ENCODE measurements at places on chromosomes 3 and 15.

DNA sequence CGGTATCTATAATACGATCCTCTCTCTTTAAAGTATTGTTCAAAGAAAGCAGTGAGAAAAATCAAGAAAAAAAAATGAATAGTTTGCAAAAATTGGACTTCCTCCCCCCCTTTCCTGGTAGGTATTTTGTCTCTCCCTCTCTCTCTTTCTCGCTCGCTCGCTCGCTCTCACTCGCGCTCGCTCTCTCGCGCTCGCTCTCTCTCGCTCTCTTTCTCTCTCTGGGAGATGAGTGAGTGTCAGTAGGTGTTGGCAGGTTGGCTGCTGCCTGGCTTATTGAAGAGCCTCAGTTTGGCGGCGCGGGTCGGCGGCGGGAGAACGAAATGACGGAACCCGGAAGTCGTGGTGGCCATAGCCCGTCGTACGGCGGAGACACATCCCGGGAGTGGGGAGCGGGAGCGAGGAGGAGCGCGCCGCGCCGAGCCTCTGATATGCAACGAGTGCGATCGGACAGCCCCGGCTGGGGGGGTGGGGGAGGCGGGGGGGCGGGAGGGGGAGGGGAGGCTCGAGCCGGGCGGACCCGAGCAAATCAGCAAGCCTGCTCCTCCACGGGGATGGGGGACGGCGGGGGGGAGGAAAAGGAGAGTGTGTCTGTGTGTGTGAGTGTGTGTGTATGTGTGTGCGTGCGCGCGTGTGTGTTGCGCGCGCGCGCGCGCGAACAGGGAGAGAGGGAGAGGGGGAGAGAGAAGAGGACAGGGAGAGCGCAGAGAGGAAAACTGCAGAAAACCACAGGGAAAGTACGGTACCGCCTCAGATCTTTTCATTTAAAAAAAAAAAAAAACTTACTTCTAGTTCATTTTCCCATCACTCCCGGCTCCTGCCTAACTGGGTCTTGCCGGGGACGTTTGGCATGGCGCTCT, at the start of gene MEIS2:
TSS of gene MEIS2 (minus strand) at position 441 of the 857 bp plus-strand sequence. CDS start 1,083 bp downstream, outside the sequence.
- DNase-seq = no peak

DNA sequence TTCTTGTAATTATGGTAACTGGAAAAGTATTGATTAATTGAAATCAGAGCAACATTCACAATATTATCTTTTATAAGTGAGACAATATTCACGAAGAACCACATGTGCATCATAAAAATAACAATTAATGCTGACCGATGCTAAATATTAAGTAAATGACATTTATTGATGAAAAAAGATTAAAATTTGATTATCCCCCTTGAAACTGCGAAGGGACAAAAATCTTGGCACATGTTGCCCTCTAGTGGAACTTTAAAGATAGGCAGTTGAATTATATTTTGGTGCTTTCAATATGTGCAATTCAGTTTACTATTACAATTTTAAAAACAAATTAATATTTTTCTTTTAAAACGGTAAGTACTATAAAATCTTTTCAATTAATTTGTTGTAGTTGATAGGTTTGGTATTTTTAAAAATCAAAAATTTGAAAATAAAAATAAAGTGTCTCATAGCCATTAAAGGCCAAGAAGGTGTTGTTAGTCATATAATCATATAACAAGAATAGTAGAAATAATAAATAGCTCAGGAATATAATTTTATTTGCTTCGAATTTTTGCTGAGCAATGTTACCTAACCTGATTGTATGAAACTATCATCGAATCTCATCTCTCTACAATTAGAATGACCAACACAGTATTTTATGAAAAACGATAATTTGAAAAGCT, 270.2 kb downstream of the ROBO1 start:
- no peak for DNase-seq

DNA sequence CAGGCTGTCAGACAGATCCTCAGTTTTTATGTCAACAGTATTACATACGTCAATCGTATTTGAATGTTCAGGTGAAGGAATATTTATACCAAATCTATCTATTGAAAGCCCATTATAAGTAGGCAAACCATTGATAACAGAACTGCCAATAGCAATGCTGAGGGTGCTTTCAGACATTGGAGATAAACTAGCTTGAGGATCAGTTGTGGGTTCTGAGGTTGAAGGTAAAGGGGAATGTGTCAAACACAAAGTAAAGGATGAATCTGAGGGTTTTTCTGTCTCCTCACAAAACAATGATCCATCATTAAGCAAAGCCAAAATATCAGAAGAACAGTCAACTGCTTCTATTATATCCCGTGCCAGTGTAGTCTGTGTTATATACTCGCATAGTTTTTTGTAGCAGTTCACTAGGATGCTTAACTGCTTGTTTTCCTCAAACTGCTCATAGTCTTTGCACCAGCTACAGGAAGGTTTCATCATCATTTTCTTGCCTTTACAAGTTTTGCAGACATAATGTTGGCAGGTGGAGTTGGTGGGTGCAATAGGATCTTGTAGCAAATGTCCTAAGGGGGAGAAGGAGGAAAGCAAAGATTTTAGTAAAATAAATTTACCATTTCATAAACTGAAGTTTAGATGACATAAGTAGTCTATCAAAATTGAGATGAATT, 43.8 kb downstream of the MSL2 start:
- no peak for DNase-seq

- no peak for DNase-seq
Observed at GRCh38 chr15:29665444-29666003, 156.7 kb downstream of the TJP1 start.

GRCh38 chr3:58356054-58356453, 23.4 kb downstream of the PXK start:
- DNase-seq = no peak

GRCh38 chr3:177426878-177427495, 229.7 kb upstream of the TBL1XR1 start:
- peak; percentile 15 for DNase-seq

DNA sequence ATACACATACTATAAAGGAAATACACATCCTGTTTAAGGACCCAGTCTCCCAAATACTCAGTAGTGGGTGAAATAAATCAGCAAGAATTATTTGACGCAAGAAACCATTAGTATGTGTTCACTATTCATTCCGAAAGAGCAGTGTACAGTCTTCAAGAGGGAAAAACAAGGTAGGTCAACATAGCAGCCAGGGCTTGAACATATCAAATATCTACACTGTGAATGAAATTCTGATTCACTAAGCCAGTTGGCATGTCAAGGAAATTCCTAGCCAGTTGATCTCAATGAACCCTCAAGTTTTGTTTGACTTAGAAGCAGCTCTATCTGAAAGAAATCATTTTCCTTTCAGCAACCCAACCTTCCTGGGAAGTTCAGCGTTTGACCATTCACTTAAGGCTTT, 99.0 kb downstream of the CNTN3 start:
- no peak for DNase-seq

DNA sequence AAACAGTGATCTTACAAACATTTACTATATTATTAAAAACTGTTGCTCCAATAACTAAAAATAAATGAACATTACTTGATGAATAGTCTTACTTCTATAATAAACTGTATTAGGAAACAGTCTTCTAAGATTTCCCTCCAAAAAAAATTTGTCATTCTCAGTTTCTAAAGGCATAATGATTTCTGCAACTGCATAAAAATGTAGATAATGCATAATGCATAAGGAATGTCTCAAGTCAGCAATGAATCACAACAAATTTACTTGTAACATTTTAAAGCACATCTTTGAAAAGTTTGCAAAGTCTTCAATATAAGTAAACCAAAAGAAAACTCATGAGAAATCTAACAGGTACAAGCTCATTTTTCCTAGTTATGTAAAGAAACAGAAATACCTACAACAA, 113.5 kb downstream of the VPS13C start:
- DNase-seq = no peak

DNA sequence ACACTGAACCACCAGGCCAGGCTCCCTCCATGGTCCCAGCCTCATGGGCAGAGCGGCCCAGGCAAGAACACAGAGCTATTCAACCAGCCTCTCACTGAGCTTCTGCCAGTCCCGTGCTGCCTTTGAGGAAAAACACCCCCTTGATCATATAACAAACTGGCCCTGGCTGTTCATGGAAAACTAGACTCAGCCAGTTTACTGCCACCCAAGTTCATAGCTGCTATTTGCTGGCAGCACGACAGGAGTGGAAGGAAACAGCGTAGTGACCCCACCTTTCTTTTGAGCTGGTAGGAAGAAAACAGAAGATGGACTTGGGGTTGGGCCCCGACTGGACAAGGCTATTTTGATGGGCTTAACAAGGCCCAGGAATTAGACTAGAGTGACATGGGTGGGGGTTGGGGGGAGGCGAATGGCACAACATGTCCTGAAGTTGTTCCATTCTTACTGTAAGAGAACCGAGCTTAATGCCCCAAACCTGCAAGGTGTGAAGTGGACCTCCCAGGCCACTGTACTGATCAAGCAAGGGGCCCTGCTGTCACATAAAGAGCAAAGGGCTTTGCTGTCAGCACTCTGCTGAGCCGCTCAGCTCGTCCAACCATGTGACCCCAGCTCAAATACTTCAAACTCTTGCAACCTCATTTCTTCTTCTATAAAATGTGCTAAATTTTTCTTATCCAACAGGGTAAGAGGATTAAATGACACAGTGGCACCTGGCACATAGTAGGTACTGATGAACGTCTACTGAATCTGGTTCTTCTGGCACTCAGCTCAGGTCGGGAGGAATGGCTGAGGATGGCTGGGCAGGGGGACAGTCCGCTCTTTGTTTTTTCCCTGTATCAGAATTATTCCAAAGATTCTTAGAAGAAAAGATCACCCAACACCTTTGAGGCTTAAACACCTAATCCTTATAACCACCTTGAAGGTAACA, 1.6 kb downstream of the FBXL22 start:
- DNase-seq = no peak

DNA sequence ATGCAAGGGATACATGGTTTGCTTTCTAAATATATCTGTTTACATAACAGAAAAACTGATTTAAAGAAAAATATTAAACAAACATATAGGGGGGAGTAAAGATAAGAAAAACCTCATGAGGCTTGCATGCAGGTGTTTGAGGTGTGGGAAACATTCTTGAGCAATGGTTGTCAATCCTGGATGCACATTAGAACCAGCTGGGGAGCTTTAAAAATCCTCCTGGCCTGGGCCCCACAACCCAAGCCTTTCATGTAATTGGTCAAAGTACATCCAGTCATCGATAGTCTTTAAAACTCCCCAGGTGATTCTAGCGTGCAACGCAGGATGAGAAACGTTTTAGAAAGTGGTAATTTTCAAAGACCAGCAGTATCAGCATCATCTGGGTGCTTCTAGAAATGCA, 18.3 kb downstream of the NMNAT3 start:
- DNase-seq = no peak

GRCh38 chr3:56547486-56547885, 9.5 kb upstream of the CCDC66 start:
- no peak for DNase-seq

DNA sequence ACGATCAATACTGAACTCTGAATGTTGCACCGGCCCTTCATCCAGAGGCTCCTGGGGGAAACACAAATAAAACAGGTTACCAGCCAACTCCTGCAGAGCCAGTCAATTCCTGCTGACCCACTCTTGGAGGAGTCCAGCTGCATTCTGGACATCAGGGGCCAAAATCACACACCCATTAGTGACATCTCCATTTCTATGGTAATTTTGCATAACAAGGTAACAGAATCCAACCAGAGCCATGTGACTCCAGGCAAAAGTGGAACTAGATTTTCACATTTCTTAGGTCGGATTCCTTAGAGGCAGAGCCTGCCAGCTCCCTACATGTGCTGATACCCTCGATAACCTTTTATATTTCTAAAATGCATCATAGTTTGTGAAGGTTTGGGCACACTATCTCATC, 119.2 kb upstream of the CTNNB1 start:
- no peak for DNase-seq

DNA sequence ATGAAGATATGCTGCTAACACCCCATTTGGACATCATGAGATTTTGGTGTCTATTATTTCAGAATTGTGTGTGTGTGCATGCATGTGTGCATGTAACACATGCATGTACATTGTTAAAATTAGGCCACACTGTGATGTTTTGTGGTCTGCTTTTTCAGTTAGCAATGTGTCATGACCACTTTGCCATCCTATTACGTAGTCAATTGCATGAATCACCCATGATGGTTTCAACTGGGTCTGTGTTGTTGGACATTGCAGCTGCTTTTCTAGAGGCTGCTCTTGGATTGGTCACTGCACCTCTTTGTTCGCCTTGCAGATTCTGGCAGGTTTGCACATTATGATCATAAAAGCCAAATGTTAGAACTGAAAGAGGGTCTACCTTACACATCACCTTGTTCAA, 101.0 kb upstream of the THBS1 start:
- no peak for DNase-seq

DNA sequence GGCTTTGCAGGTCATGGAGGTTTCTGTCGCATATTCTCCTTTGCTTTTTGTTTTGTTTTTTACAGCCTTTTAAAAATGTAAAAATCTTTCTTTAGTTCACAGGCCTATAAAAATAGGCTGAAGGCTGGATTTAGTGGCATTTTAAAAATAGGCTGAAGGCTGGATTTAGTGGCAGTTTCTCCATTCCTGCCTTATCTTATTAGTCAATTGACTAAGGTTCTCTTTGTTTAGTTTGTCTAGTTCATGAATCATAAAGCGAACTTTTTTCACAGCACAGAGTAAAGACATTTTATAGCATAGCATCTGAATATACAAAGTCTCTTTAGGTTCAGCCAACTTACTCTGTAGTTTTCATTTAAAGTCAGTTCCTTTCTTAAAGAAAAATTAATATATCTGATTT, 31.4 kb downstream of the AP4E1 start:
- DNase-seq = no peak

DNA sequence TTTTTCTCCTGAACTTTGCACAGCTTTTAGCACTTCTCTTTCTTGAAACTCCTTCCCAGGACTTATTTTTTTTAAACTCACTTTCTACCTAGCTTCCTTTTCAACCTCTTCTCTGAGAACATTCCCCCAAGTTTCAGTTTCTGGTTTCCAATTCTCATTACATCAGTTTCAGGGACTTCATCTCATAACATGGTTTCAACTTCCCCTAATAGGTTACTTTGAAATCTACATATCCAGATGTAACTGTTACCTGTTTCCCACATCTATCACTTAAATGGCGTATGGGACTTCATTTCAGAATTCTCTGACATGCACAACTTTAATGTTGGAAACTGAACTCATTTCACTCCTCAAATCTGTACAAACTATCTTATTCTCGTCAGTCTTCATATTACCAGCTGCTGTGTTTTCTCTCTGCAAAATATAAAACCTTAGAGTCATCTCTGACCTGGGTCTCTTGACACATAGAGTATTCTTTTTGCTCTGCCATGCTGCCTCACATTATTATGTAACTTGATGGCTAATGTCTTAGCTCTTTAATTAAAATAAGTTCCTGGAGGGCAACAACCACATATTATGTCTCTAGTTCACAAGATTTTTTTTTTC, 58.4 kb downstream of the NME9 start:
- no peak for DNase-seq

GRCh38 chr3:89690646-89691045, 583.2 kb downstream of the EPHA3 start:
- DNase-seq = no peak

All from activated effector memory CD4-positive, alpha-beta T cell treated with Interleukin-2 at 50 U/mL for 16 hours (primary cell).